Mesenchymal stem cell (in vitro differentiated cells and primary cell): ENCODE measurements at places on chromosomes 12 and 14.

GRCh38 chr12:131222329-131223139 lies 268.8 kb downstream of the ADGRD1 start:
- no peaks in the 10 kb centered on the region for H3K4me1 ChIP-seq
- no peaks in the 10 kb centered on the region for H3K36me3 ChIP-seq
- H3K27ac ChIP-seq = no peak overlapping the region
- DNase-seq = no peak
- no peak overlapping the region for H3K4me3 ChIP-seq

DNA sequence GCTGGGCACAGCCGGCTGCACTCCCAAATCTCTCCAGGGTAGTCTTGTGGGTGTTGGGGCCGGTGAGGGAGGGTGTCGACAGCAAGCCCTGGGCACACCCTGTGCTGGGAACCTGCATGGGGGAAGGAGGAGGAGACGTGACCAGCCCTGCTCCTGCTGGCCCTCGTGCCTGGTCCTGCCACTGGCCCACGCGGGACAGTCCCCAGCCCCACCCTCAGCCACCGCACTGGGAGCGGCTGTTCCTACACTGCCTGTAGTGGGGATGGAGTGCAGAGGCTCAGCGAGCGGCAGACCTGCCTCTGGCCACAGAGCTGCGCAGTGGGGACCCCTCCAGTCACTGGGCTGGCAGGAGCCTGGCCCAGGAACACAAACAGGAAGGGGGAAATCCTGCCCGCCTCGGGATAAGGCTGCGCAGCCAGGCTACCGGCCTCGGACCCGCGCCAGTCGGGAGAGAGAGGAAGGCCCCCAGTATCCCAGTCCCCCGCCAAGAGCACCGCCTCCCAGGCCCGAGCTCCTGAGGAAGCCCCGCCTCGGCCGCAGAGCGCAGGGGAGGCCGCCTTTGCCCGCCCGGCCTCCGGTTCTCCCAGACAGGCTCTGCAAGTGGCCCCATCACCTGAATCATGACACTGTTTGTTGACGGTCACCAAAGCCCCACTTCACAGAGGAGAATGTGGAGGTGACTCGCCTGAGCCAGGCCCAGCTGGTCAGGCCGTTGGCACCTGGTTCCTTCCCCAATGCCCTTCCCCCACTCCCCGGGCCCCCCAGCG lies 10.6 kb downstream of the AHNAK2 start:
- peak; percentile 55 for DNase-seq
- no peaks in the 10 kb centered on the region for H3K27me3 ChIP-seq
- H3K36me3 ChIP-seq = peaks cover 31% of the 10 kb centered on the region
- H3K27ac ChIP-seq = peak overlapping the region; percentile 63

GRCh38 chr14:54221432-54221803 lies 175.4 kb upstream of the CDKN3 start:
- H3K27me3 ChIP-seq = peaks cover 7% of the 10 kb centered on the region
- H3K4me3 ChIP-seq = no peak overlapping the region
- H3K36me3 ChIP-seq = no peaks in the 10 kb centered on the region
- no peak for DNase-seq
- peaks cover 10% of the 10 kb centered on the region for H3K4me1 ChIP-seq

GRCh38 chr14:21087294-21088091 lies 11.0 kb downstream of the ZNF219 start:
- no peaks in the 10 kb centered on the region for H3K27me3 ChIP-seq
- peaks cover 30% of the 10 kb centered on the region for H3K4me1 ChIP-seq
- DNase-seq = peak; percentile 92

GRCh38 chr12:9947674-9948073 lies 15.5 kb upstream of the CLEC2A start:
- no peaks in the 10 kb centered on the region for H3K36me3 ChIP-seq
- no peak for DNase-seq
- H3K27ac ChIP-seq = no peak overlapping the region
- no peaks in the 10 kb centered on the region for H3K4me1 ChIP-seq
- peaks cover 15% of the 10 kb centered on the region for H3K27me3 ChIP-seq

- H3K27ac ChIP-seq = no peak overlapping the region
- H3K27me3 ChIP-seq = no peaks in the 10 kb centered on the region
- no peak overlapping the region for H3K4me3 ChIP-seq
- DNase-seq = no peak
Observed at GRCh38 chr12:77788231-77789168, 42.2 kb upstream of the NAV3 start.

- H3K4me1 ChIP-seq = peaks cover 8% of the 10 kb centered on the region
- no peak overlapping the region for H3K4me3 ChIP-seq
- H3K36me3 ChIP-seq = peaks cover 33% of the 10 kb centered on the region
- peak overlapping the region; percentile 90 for H3K27ac ChIP-seq
Observed at GRCh38 chr12:64008596-64008995, 164.1 kb downstream of the SRGAP1 start.

- H3K36me3 ChIP-seq = no peaks in the 10 kb centered on the region
- peaks cover 12% of the 10 kb centered on the region for H3K4me1 ChIP-seq
- no peak overlapping the region for H3K4me3 ChIP-seq
- H3K27me3 ChIP-seq = peaks cover 15% of the 10 kb centered on the region
- no peak for DNase-seq
- H3K27ac ChIP-seq = no peak overlapping the region
Observed at GRCh38 chr12:117192057-117192456, 1.8 kb upstream of the FBXO21 start.

DNA sequence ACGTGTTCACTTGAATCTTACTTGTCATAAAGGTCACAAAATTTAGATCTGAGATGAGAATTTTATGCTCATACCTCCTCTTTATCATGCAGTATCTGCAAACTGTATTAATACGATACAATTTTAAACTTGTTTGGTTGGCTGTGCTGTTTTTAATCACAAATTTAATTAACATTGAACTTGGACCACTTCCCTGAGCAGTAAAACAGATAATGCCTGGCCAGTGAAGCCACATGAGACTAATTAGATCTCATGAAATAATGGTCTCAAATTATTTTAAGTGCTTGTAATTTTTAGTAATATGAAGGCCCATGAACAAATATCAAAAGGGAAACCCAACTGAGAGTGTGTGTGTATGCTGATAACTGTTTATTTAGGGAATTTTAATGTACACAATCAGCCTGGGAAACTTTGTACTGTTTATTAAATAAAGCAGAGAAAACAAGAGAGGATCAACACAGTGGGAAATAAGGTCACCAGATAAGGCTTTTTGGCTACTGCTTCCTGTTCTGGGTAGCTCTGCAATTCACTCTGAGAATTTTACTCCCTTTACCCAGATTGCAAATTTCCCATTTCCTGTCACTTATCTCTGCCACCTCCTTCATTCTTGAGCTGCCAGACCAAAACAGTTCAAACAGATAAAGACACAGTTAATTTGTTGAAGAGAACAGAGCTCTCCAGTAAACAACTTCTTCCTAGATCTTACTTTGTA lies 61.6 kb upstream of the GNPNAT1 start:
- peak; percentile 43 for DNase-seq
- H3K27ac ChIP-seq = no peak overlapping the region
- H3K4me1 ChIP-seq = peaks cover 2% of the 10 kb centered on the region
- H3K27me3 ChIP-seq = no peaks in the 10 kb centered on the region
- H3K36me3 ChIP-seq = peaks cover 7% of the 10 kb centered on the region

GRCh38 chr12:132190012-132190755 lies 45.9 kb downstream of the NOC4L start:
- peaks cover 58% of the 10 kb centered on the region for H3K27me3 ChIP-seq
- no peak for DNase-seq
- H3K36me3 ChIP-seq = no peaks in the 10 kb centered on the region
- no peak overlapping the region for H3K27ac ChIP-seq

DNA sequence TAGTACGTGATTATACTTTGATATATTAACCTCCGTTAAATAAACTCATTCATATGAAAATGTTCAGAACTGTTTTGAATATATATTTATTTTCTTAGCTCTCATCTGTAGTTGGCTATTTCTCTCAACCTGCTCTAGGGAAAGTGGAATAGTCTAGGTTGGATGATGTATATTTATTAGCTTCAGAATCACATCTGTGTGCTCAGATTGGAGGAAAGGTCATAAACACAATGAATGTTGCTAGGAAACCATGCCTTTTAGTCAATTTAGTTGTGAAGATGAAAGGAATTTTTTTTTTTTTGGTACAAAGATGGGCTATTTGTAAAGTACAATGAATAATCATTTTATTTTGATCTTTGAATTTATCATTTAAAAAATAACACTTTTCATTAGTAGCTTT lies 439.1 kb downstream of the FOXG1 start:
- no peak overlapping the region for H3K4me3 ChIP-seq
- DNase-seq = no peak

- no peaks in the 10 kb centered on the region for H3K36me3 ChIP-seq
- H3K27ac ChIP-seq = no peak overlapping the region
- no peaks in the 10 kb centered on the region for H3K4me1 ChIP-seq
Observed at GRCh38 chr14:90981636-90982035, 78.8 kb downstream of the RPS6KA5 start.

GRCh38 chr12:24047326-24047725 lies 97.9 kb upstream of the SOX5 start:
- no peak overlapping the region for H3K4me3 ChIP-seq
- H3K27me3 ChIP-seq = no peaks in the 10 kb centered on the region
- H3K36me3 ChIP-seq = no peaks in the 10 kb centered on the region
- peak; percentile 21 for DNase-seq
- H3K4me1 ChIP-seq = no peaks in the 10 kb centered on the region
- no peak overlapping the region for H3K27ac ChIP-seq

DNA sequence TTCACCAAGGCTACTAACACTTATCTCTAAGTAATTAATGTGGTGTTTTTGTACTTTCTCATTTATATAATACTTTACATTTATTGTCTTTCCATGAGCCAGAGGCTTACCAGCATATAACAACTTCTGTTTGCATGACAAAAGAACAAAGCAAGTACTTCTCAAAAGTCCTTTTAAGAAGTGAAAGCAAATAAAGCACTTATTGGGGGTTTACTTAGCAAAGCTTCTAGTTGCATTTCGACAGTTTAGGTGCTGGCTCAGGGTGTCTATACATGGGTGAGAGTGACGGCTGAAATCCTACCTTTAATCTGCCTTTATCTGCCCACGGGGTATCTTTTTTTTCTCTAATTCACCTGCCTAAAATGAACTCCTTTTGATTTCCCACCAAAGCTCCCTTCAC lies 21.0 kb upstream of the DCN start:
- H3K4me1 ChIP-seq = no peaks in the 10 kb centered on the region
- no peak for DNase-seq
- H3K4me3 ChIP-seq = no peak overlapping the region
- no peak overlapping the region for H3K27ac ChIP-seq
- H3K27me3 ChIP-seq = no peaks in the 10 kb centered on the region

DNA sequence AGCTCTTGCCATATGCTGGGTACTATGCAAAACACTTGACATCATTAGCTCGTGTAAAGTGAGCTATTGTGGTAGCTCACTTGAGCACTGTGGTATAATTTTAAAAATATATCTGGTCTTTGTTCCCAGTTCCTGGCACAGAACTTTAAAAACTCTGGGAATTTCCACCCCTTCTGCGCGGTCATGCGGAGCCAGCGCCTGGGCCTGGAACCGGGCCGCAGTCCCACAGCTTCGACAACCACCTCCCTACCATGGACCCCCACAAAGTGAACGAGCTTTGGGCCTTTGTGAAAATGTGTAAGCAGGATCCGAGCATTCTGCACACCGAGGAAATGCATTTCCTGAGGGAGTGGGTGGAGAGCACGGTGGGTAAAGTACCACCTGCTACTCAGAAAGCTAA lies 123.1 kb downstream of the NUAK1 start:
- no peaks in the 10 kb centered on the region for H3K27me3 ChIP-seq
- no peak overlapping the region for H3K4me3 ChIP-seq
- H3K36me3 ChIP-seq = no peaks in the 10 kb centered on the region
- no peak for DNase-seq
- no peaks in the 10 kb centered on the region for H3K4me1 ChIP-seq

DNA sequence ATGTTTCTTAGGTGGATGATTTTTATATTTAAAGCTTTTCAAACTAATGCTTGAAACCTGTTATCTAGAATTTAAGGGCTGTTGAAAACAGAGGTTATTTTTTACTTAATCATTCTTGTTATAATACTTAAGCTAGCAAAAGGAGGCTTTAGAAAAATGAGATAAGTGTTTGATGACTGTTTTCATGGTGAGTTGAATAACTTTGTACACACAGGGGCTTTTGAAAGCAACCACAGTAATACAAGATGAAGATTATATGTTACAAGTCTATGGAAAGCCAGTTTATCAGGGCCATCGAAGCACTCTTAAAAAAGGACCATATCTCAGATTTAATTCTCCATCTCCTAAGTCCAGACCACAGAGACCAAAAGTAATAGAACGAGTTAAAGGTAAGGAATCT lies 33.3 kb downstream of the KIAA0586 start:
- peaks cover 2% of the 10 kb centered on the region for H3K4me1 ChIP-seq
- no peaks in the 10 kb centered on the region for H3K27me3 ChIP-seq
- no peak for DNase-seq
- peaks cover 78% of the 10 kb centered on the region for H3K36me3 ChIP-seq
- H3K4me3 ChIP-seq = no peak overlapping the region
- H3K27ac ChIP-seq = no peak overlapping the region

DNA sequence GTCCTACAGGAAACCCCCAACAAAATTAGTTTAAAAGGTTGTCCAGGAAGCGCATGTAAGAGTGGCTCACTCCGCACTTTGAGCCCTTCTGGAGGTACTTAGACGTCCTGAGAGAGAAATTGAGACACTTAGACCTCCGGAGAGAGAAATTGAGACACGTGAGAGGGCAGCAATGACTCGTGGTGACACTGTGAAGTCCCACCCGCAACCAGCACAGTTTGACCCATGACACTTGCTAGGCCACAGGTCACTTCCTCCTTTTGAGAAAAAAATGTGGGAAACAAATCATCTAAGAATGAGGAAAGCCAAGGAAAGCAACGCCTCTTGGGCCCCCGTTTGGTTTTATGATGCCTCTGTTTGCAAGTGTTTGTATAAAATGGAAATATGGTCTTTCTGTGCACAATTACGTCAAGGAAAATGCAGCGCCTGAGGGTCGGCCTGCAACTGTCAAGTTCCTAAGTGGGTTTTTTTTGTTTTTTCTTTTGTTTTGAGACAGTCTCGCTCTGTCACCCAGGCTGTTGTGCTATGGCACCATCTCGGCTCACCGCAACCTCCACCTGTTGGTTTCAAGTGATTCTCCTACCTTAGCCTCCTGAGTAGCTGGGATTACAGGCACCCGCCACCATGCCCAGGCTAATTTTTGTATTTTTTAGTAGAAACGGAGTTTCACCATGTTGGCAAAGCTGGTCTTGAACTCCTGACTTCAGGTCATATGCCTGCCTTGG lies 13.6 kb upstream of the CDCA4 start:
- no peaks in the 10 kb centered on the region for H3K36me3 ChIP-seq
- H3K27ac ChIP-seq = no peak overlapping the region
- no peaks in the 10 kb centered on the region for H3K4me1 ChIP-seq
- H3K4me3 ChIP-seq = no peak overlapping the region
- no peak for DNase-seq
- no peaks in the 10 kb centered on the region for H3K27me3 ChIP-seq

- DNase-seq = peak; percentile 55
- H3K27ac ChIP-seq = peak overlapping the region; percentile 80
- no peaks in the 10 kb centered on the region for H3K36me3 ChIP-seq
- no peaks in the 10 kb centered on the region for H3K4me1 ChIP-seq
- H3K4me3 ChIP-seq = no peak overlapping the region
Observed at GRCh38 chr12:87982208-87982607, 47.0 kb downstream of the C12orf50 start.

- H3K27ac ChIP-seq = no peak overlapping the region
- H3K27me3 ChIP-seq = peaks cover 26% of the 10 kb centered on the region
- H3K4me3 ChIP-seq = no peak overlapping the region
- no peaks in the 10 kb centered on the region for H3K4me1 ChIP-seq
- no peaks in the 10 kb centered on the region for H3K36me3 ChIP-seq
Observed at GRCh38 chr14:72432748-72433147, 461.2 kb downstream of the DPF3 start.
